ENCODE measurements at places on chromosomes 4 and X.

DNA sequence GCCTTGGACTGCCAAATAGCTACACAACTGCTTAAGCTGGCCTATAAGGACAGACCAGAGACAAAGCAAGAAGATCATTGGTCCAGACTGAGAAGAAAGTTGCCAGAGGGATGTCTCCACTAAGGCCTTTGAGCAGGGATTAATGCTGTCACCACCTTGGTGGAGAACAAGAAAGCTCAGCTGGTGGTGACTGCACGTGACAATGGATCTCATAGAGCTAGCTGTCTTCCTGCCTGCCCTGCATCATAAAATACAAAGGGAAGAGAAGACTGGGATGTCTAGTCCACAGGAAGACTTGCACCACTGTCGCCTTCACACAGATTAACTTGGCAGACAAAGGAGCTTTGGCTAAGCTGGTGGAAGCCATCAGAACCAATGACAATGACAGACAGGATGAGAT lies 40.5 kb upstream of the FAM120C start:
- DNase-seq = no peak

DNA sequence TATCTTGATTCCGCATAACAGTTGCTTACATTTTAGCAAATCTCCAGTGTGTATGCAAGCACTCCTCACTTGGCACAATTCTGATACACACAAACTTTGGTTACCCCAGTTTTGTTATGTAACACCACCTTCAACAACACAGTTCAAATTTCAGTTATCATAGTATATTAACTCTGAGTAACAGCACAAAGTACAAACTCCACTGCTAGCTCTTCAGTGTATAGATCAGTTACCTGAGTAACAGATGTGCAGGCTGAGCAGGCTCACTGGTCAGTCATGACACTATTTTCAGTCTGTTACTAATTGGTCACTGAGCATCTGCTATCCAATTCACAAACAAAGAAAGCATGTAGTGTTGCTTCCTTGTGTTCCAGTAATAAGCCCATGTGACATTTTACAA lies 55.4 kb downstream of the PKD2 start:
- no peak for DNase-seq

DNA sequence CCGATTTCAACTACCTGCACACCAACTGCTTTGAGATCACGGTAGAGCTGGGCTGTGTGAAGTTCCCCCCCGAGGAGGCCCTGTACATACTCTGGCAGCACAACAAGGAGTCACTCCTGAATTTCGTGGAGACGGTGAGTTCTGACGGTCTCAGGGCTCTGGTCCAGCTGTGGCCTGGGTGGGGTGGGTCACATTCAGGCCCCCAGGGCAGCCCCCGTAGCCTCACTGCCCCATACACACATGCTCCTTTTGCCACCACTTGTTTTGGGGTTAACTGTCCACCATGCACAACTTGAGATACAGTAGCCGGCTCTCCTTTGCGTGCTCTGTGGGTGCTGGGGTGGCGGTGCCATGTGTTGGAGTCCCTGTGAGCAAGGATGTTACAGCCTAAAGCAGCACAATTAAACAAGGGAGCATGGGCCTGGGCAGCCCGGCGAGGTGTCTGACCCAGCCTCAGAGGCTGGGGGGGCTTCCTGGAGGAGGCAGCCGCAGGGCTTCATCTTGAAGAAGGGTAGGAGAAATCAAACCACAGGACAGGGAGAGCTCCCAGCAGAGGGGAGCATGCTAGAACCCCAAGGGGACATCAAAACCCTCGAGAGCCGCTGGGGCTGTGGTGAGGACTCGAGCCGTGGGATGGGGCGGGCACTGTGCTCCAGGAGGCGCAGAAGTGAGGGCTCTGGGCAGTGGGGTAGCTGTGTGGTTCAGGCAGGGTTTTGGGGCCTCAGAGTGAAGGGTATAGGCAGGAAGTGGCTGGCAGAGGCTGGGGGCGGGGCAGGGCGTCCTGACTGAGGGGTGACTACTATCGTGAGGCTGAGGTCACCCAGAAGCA lies 22.0 kb downstream of the CPZ start:
- DNase-seq = no peak

GRCh38 chr4:107896158-107896645 lies 35.1 kb upstream of the CYP2U1 start:
- DNase-seq = no peak

Measured in NCI-H1092 (cell line).